ENCODE measurements at places on chromosomes 5 and 9. TPM values are rescaled to one million over a fixed set of nuclear protein-coding genes. Genes with fewer than 3 reads are reported as not detected.

The SPINK7 gene
- total RNA-seq: not detected

The PCDHGA6 gene
- total RNA-seq: 0.52 TPM

DNA sequence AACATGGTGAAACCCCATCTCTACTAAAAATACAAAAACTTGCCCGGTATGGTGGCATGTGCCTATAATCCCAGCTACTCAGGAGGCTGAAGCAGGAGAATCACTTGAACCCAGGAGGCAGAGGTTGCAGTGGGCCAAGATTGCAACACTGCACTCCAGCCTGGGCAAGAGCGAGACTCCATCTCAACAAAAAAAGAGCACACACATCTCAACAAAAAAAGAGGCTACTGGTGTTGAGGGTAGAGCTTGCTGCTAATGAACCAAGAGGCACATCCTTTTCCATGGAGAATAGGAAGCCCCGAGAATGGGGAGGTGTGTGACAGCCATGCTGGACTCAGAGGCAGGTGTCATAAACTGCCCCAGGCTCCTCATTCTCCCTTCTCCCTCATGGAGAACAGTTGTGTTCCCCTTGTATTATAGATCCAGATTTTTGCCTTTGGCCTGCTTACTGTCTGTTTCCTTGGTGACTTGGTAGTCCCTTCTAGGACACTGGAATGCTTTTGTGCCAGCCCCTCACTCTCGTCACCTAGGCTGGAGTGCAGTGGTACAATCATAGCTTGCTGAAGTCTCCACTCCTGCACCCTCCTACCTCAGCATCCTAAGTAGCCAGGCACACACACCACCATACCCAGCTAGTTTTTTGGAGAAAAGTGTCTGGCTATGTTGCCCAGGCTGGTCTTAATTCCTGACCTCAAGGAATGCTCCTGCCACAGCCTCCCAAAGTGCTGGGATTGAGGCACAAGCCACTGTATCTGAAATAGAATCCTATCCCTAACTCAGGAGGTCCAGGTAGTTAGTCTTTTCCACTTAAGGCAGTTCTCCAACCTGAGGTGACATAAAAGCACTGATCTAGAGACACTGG is 5.1 kb downstream of the RPL12 start:
- DNase-seq: no peak

DNA sequence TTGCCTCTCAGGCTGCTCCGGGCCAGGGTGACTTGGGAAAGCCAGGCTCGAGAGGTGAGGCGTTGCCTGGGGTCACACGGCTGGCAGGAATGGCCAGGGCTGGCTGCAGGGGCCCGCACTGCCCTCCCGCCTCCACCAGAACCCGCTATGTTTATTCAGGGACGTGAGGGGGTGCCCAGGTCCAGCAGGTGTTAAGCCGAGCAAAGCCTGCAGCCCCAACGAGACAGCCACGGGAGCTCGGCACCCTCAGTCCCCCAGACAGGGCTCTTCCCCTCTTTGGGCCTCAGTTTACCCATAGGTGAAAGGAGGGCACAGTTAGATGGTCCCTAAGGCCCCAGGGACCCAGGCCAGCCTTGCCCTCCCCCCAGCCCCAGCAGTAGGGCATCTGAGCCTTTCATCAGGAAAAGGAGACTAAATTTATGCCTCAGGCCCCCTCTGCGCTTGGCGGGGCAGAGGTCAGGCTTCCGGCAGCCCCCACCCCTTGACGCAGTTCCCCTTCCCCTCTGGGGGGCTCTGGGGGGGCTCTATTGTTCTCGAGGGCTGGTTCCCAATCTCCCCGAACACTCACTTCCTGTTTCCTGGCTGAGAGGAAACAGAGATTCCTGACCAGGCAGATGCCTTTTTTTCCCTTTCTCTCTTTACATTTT is 7.1 kb upstream of the EGFL7 start:
- DNase-seq: no peak

DNA sequence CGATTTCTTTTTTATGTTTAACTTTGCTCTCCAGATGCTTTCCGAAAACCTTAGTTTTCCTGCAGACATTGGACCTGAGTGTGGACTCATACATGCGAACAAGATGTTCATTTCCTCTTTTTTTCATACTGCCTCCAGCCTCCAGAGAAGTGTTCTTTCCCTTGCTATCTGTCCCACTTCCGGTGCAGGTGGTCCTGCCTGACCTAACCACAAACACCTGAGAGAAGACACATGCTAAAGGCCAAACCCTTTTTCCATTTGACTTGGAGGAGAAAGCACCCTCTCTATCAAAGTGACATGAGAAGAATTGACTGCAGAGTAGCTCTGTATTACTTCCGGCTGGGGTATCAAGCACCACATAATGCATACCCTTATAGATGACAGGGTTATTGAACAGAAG is 334.0 kb downstream of the ARHGEF28 start:
- no peak for DNase-seq

DNA sequence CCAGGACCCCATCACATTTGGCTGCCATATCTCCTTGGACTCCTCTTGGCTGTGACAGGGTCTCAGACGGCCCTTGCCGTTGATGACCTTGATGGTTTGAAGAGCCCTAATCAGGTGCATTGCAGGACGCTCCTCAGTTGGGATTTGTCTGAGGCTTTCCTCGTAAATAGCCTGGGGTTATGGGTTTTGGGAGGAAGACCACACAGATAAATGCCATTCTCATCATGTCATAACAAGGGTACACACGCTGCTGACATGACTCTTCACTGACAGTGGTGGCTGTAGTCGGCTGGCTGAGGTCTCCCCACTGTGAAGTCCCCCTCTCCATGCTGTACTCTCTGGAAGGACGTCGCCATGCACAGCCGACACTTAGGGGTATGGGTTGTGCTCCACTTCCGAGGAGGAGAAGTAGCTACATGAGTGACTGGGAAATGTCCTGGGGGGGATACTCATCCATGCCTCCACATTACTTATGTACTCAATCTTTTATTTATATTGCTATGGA is 42.9 kb upstream of the SPTLC1 start:
- no peak for DNase-seq

DNA sequence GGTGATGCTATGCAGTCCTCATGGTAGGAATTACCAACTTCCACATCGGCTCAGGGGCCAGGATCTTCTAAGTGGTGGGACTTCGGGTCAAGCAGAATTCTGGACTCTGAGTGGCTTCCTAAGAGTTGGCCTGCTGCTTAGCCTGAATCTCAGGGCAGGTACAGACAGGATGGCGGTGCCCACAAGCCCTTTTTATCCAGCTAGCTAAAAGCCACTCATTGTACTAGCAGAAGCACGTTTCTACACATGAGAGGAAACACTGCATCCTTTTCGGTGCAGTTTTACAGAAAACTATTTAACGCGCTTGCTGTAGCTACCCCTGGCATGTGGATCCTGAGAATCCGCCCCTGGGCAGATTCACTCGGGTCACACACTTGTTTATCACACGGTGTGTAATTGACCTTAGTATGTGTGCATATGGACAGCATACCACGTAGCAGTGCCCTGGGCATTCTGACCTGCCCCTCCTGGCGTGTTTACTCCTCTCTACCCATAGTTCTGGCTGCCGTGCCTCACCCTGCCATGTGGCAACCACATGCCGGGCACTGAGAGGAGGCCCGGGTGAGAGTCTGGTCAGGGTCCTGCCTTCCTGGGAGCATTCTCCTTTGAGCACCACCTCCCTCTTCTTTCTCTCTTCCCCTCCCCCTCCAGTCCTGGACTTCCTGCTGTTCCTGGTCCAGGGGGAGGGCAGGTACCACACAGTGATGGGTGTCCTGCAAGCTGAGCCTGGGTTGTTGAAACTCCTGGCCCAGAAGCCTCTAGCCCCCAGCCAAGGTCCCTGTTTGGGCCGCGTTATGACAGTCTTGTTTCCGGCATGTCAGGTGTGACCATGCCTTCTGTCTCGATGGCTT is 65.9 kb downstream of the DAB2IP start:
- DNase-seq: no peak

The LOX gene
- 1.4 TPM for total RNA-seq

- DNase-seq: no peak
Observed at GRCh38 chr9:127777368-127777980, 992 bp downstream of the SH2D3C start.

The ACSL6 gene
- 1.7 TPM for total RNA-seq

DNA sequence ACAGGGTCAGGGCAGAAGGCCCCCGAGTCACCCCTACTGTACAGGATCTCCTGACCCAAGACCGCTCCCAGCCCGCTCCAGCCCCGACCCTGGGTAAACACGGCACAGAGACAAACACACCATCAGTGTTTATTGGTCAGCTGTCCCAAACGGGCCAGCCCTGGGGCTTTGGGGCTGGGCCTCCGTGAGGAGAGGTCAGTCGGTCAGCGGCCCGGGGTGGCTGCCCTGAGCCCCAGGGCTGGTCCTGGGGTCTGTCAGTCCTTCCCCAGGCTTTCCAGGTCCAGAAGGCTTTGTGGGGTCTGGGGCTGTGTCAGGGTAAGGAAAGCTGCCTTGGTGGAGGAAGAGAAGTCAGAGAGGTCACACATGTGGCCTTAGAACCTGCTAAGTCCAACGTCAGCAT is 2.7 kb downstream of the DPM2 start:
- DNase-seq: no peak

GRCh38 chr5:89396278-89396954 is 513.4 kb upstream of the MEF2C start:
- DNase-seq: no peak

- no peak for DNase-seq
Observed at GRCh38 chr5:131384173-131384572, 120.3 kb downstream of the CDC42SE2 start.

DNA sequence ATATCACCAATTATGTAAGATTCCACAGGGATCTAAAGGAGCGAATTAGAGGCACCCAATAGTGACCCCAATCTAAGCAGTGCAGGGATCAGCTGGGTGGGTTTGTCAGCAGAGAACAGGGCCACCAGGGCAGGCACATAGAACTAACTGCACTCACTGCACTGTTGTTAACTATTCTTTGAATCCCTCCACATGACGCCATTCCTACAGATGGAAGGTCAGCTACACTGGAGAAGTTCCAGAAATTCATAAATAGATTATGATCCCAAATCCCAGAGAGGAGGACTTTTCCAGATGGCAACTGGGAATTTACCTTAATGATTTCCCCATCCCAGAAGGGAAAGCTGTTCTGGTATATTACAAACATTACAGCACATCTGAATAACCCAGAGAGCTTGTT is 84.2 kb downstream of the THBS4 start:
- no peak for DNase-seq

DNA sequence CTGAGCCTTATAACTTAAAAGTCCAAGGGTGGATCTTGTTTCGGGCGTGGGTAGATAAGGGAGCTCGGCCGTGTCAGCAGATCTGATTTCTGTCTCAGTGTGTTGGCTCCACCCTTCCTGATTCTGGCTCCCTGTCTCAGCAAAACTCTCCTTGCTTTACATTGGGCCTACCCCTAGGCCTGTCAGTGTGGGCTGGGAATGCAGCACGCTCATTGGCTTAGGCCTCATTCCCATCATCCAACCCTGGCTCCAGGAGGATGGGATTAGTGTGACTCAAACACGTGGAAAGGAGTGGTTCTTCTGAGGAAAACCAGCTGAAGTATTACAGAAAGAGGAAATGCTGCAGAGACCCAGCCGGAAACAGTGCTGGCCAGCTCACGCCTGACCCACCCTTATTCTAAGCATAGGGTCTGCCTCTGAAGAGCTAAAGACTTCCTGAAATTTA is 59.9 kb downstream of the ZFAND5 start:
- no peak for DNase-seq

DNA sequence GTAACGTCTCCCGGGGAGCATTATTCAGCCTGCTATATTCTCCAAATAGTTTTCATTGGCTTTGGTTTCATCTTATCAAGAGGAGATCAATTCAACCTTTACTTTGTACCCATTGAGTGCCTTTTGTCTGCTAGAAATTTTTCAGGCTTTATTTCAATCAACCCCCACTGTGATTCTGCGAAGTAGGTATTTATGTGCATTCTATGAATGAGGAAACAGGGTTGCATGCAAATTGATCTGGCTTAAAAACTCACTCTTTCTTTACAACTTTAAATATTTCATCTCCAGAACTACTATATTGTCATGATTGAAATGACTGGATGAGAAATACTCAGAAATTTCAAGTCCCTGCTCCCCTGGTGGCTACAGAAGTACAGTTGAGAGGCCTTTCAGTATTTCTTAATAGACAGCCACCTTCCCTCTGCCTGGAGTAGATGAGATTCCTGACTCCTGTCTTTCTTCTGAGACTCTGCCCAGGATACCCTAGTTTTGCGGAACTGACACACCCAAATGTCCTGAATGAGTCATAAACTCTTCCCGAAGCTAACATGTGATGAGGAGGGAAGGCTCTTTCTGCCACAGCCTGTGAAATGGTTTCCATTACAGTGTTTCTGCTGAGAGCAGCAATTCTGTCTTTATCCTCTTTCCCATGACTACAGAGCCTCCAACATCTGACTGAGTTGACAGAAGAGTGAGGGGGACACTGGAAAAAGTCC is 52.6 kb upstream of the TNC start:
- no peak for DNase-seq

GRCh38 chr5:89407054-89407453 is 524.1 kb upstream of the MEF2C start:
- no peak for DNase-seq

- peak; percentile 48 for DNase-seq
Observed at GRCh38 chr9:129174724-129175514, 3.1 kb downstream of the IER5L start.

DNA sequence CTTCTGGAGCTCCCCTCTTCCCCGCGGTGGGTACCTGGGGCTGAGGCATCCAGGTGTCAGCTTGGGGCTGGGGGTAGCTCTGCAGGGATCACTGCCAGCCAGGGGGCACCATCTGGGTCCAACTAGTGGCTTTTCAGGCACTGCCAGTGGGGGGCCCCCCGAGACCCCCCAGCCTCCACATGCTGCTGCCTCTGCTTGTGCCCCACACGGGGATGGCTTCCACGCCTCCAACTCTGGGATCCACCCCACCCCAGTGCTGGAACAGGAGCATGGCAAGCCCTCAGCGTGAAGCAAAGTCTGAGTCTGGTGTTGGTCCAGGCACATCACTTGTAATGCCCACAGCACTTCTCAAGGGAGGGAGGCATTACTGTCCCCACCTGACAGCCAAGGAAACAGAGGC is 260.5 kb upstream of the MVB12B start:
- no peak for DNase-seq

GRCh38 chr5:89232139-89232603 is 349.2 kb upstream of the MEF2C start:
- DNase-seq: no peak

DNA sequence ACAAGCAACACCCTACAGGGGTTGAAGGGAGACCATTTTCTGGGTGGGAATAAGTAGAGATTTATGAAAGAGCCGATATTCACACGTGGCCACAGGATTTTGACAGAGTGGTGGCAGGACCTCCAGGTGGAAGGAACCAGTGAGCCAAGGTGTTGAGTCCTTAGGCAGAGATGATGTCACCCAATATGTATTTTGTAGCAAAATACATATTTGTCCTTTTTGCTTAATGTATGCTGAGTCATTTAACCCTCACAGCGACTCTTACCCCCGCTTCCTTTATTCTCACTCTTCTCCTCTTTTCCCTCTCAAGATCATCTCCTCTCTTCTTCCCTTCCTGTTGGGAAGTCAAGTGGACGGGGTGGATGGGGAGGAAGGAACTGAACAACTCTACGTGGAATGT is 215.7 kb upstream of the S1PR3 start:
- DNase-seq: no peak

Data from neural crest cell (in vitro differentiated cells).